Thyroid gland (tissue), 4 donors: ENCODE measurements at places on chromosomes 5 and 9. TPM values are rescaled to one million over a fixed set of nuclear protein-coding genes. Genes with fewer than 3 reads are reported as not detected.

- H3K4me3 ChIP-seq: peak overlapping the region; percentile 81
- H3K27me3 ChIP-seq: no peaks in the 10 kb centered on the region
- H3K36me3 ChIP-seq: peaks cover 25% of the 10 kb centered on the region
- H3K27ac ChIP-seq: peak overlapping the region; percentile 79
These were observed 481 bp downstream of the MRPL36 start for GRCh38 chr5:1799110-1799601.

The SLC36A2 gene
- not detected for total RNA-seq

GRCh38 chr9:116274293-116274692 lies 120.7 kb downstream of the PAPPA start:
- no peak for DNase-seq
- H3K27me3 ChIP-seq: no peaks in the 10 kb centered on the region
- H3K36me3 ChIP-seq: no peaks in the 10 kb centered on the region
- no peak overlapping the region for H3K27ac ChIP-seq
- no peaks in the 10 kb centered on the region for H3K4me1 ChIP-seq
- H3K4me3 ChIP-seq: no peak overlapping the region

GRCh38 chr5:151740958-151741373 lies 17.5 kb downstream of the ATOX1 start:
- no peak for DNase-seq
- H3K36me3 ChIP-seq: no peaks in the 10 kb centered on the region
- H3K4me3 ChIP-seq: no peak overlapping the region
- H3K27ac ChIP-seq: peak overlapping the region; percentile 9
- no peaks in the 10 kb centered on the region for H3K27me3 ChIP-seq

DNA sequence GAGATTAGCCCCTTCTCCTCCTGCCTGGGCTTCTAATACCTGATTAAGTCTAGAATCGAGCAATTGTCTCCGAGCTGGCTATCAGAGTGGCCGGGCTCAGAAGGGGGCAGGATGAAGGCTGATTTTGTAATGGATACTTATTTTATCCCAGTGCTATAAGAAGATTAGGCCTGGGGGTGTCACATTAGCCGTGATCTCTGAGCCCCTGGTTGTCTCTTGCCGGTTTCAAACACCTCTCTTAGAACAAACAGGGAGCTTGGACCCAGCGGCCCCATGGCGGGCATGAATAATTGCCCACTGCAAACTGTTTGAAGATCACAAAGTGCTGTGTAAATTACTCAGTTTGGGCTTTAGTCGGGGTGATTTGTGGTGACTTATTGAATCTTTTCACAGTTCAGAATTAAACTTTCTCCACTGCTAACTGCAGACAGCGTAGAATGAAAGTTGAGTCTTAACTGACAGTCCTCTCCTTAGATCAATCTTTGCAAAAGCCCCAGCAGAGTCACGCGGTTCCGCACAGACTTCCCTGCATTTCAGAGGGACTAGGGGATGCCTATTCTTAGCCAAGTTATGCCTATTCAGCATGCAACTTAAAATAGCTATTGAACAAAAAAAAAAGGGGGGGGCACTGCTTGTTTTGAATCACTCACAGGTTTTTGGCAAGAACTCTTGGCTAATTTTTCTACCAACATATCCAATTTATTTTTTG lies 200.6 kb upstream of the IRX1 start:
- H3K36me3 ChIP-seq: no peaks in the 10 kb centered on the region
- no peak for DNase-seq
- no peak overlapping the region for H3K4me3 ChIP-seq
- no peaks in the 10 kb centered on the region for H3K27me3 ChIP-seq

The SPATA31C1 gene
- total RNA-seq: not detected

The LRRC19 gene
- total RNA-seq: not detected

- H3K27me3 ChIP-seq: no peaks in the 10 kb centered on the region
- H3K4me3 ChIP-seq: no peak overlapping the region
- H3K27ac ChIP-seq: no peak overlapping the region
- DNase-seq: no peak
- H3K4me1 ChIP-seq: no peaks in the 10 kb centered on the region
These were observed 65.9 kb downstream of the DEPDC1B start for GRCh38 chr5:60634051-60634450.

DNA sequence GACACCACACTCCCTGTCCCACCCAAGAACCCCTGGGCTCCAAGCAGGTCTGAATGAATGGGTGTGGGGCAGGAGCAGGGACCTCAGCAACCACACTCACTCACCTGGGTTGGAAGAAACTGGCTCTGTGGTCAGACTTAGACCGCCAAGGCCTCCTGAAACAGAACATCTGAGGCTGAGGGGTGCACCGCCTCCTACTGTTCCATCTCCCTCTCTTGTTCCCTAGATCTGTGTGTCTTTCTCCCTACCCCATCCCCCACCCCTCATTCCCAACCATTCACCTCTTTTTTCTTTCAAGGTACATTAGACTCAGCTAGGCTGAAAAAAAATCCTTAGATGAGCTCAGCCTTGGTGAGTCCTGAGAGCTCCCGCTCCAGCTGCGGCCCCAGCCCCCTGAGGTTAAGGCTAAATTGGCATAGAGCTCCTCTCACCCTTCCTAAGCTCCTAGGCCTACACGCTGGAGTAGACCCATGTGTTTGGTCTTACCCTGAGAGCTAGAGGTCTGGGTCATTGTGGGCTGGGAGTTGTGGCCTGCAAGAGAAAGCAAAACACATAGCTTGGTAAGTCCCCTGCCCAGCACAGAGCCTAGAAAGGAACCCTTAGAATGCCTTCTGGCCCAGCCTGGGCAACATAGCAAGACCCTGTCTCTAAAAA lies 4.8 kb downstream of the ECSCR start:
- no peak overlapping the region for H3K4me3 ChIP-seq
- H3K27ac ChIP-seq: no peak overlapping the region
- DNase-seq: no peak
- no peaks in the 10 kb centered on the region for H3K27me3 ChIP-seq
